ENCODE measurements at places on chromosomes 13 and 19.

DNA sequence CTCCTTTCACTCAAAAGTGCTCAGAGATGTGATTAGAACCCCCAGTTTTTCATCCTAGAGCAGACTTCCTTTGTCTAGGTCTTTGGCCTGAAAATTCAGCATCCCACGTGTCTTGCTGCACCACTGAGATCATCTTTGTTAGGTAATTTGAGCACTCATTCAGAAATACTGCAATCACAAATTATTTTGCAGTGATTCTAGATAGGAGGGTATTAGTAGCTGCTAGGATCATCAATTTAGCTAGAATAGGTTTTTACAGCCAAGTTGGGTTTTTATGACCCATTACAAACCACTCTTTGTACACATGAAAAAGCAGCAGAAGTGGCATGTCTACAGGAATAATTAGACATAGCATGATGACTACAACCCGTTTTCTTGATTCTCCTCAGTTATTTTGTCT, 219.6 kb downstream of the GPC6 start:
- no peak for DNase-seq

DNA sequence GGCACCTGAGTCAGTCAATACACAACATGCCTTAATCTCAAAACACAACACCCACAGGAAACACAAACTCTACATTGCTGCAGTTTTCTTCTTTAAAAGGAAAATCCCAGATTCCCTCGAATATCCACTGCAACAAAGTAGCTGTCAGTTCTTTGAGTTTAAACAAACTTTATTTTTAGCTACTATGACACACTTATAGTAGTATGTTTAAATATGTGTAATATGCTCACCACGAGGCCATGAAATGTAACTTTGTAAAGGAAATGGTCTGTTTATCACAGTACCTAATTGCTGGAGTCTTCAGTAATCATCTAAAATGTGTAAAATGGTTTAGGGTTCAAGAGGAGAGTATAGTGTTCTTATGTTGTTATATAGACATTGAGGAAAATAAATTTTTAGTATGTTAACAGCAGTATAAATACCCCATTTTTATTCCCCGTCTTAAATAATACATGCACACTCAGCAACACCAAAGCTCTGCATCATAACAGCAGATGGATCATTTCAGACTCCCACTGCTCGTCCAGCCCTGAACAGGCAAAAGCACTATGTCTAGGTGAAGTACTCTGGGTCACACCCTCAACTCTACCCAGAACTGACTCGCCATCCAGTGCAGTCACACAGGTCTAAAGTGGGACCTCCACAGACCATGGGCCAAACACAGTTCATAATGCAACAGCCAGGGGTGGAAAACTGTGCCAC, 20.6 kb downstream of the TUBGCP3 start:
- no peak for DNase-seq

DNA sequence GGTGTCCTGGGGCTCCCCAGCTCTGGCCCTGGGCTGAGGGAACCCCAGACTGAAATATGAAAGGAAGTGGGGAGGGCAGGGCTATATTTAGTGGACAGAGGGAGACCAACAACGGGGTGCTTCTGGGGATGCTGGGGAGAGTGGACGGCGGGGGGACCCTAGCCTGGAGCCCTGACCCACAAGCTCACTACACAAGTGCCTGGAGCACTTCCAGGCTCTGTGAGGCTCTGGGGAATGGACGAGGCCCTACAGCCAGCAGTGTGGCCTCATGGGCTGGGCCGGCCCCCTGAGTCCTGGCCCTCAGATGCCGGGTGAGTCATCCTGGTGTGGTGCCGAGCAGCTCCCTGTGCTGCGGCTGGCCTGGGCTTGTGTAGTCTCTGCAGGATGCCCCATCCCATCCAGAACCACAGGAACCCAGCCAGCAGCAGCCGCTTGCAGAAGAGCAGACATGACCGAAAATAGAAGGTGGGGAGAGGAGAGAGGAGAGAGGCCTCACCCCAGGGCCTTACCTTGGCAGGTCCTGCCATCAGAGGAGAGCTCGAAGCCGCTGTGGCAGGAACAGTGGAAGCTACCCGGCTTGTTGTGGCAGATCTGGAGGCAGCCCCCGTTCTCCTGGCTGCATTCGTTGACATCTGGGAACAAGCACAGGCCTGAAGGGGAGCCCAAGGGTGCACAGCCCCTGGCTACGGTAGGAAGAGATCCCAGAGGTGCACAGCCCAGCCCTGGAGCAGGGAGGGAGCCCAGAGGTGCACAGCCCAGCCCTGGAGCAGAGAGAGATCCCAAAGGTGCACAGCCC, 26.1 kb downstream of the GAS6 start:
- peak; percentile 93 for DNase-seq

DNA sequence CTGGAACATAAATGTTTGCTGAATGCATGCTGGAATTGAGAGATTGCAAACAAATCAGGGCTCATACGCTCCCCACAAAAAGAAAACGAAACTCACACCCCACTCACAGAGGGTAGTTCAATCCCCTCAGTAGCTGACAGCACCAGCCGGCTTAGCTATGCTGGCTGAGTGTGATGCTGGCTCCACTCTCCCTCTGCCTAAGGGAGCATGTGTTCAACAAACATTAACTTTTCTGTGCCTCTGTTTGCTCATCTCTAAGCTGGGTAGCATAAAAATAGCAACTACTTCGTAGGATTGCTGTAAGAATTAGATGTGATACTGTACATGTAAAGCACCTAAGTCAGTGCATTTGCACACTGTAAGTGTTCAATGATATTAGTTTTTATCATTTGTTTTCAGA, 282.6 kb downstream of the FOXO1 start:
- DNase-seq, result no peak

- DNase-seq, result no peak
Measured at GRCh38 chr19:768424-768823, 17.5 kb downstream of the MISP start.

DNA sequence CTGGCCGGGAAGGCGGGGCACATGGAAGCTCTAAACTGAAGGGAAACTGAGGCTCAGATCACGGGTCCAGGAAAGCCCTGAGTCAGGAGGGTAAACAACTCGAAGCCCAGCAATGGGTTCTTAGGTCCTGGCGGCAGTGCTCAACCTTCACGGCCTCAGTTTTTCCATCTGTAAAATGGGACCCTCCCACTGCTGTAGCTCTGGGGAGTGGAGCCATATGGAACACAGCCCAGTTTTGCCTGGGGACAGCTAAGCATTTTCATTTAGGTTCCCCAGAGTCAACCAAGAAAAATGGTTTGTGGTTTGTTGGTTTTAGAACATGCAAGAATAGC, 30.4 kb downstream of the CEBPG start:
- no peak for DNase-seq

GRCh38 chr13:48491423-48492095, 41.3 kb downstream of the RCBTB2 start:
- no peak for DNase-seq

DNA sequence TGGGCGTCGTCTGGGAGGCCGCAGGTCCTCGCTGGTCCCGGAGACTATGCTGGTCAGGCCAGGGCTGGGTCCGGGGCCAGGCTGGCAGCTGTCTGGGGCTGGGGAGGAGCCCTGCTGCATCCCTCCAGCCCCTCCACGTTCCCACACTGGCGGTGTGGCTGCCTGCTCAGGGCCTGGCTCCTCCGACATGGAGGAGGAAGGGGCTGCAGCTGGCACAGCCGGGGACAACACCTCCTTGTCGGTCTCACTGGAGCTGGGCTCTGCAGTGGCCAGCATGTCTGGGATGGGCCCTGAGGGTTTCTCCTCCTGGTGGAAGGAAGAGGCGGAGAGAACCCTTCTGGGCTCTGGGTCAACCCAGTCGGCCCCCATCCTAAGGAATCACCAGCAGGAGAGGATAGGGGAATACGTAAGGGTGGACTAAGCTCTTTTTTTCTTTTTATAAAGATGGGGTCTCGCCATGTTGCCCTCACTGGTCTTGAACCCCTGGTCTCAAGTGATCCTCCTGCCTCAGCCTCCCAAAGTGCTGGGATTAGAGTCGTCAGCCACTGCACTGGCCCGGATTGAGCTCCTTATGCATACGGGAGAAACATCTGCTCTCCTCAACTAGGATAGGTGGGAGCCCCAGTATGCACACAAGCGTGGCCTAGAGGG, 806 bp downstream of the ZNF414 start:
- DNase-seq, result no peak

DNA sequence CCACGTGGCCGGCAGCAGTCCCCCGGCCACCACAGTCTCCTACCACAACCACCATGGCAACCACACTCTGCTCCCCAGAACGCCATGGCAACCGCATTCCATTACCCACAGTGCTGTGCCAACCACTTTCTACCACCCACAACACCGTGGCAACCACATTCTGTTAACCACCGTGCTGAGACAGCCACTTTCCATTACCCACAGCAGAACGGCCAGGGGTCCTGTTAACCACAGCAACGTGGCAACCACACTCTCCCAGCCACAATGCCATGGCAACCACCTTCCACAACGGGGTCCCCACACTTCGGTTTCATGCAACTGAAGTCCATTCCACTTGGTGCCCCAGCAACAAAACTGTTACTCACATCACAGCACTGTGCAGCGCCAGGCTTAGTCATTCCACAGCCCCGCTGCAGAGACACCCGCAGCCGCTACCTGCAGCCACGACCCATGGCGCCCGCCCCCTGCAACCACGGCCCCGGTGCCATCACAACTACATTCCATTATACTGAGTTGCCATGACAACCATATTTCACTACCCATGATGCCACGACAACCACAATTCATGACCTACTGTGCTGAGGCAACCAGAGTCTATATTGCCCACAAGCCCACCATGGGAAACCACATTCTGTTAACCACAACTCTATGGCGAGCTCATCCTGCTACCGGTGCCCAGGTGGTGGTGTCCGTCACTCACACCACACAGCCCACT, 10.0 kb downstream of the DPF1 start:
- DNase-seq, result no peak

GRCh38 chr19:47595944-47596343, 13.0 kb upstream of the BICRA start:
- DNase-seq, result no peak

DNA sequence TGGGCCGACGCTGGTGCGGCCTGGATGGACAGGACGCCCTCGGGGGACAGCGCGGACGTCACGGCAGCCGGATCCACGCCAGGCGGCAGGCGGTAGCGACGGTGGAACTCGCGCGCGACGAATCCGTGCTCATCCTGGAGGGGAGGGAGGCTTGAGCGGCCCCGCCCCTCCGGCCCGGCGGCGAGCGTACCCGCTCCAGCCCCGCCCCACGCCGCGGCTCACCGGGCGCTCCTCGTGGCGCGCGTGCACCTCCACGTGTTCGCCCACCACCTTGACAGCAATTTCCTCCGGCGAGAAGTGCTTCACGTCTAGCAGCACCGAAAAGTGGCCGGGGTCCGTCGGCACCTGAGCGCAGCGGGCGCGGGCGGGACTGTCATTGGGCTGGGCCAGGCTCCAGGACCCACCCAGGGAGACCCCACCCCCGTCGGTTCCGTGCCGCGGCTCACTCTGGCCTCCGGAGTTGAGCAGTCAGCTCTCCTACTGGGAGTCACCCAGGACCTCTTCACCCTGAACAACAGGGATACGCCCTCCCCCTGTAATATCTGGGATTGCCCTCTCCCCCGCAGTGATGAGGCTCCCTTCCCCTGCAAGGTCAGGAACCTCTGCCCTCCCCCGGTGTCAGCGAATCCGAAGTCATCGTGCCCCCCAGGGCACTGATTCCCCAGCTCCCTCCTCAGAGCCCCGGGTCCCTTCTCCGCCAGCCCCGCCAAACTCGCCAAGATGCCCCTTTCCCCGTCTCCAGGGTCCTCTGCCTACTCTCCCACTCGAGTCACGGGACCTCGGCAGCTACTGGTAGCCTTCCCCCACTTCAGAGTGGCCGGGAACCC, 1.1 kb downstream of the HSPB6 start:
- DNase-seq, result no peak

DNA sequence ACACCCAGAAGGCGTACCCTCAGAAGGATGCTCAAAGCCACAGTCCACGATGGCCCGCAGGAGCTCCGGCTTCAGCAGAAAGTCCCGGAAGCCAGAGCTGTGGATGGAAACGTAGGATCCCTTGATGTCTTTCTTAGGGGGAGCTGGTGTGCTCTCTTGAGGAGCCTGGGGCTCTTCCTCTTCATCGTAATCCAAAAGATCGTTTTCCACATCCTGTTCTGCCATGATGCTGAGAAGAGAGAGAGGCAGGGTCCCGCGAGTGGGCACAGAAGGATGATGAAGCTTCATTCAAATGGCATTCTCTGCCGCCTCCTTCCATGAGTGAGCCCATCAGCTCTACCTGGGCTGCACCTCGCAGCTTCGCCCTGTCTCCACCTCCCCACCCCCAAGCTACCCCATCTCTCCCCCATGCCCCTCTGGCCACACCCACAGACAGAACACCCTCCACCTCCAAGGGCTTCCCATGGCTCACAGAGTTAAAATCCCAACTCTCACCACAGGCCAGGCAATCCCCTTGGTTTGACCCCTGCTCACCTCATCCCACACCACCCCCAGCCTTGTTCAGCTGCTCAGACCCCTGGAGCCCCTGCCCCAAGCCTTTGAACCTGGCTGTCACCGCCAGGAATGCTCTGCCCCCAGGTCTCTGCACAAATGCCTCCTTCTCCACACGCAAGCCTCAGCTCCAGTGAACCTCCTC, 6.0 kb downstream of the DDX39A start:
- DNase-seq, result no peak

DNA sequence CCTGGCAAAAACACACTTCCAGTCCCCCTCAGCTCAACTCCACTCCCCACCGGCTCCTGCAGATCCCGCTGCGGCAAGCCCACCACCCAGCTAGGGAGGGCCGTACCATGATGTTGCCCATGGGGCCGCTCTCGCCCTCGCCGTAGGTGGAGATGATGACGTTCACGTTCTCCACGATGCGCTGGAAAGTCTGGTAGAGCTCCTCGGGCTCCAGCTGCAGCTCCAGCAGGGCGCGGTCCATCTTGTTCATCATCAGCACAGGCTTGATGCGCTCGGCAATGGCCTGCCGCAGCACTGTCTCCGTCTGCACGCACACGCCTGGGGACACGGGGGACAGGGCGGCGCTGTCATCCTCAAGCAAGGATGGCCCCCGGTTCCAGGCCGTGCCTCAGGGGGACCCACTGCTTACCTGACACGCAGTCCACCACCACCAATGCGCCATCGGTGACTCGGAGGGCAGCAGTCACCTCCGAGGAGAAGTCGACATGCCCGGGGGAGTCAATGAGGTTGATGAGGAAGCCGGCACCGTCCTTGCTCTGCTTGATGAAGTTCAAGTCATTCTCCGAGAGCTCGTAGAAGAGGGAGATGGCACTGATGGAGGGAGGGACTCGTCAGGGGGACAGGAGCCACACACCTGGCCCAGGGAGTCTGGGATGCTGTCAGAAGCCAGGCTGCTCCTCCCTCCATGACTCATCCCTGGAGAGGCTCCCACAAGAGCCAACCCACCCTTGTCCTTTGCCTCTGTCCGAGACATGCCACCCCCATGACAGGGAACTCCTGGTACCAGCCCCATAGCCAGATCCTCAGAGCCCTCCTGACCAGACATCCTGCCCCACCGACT, 2.3 kb downstream of the EEF2 start:
- DNase-seq, result no peak

- DNase-seq, result no peak
Measured at GRCh38 chr13:93066187-93066586, 160.4 kb upstream of the GPC6 start.

DNA sequence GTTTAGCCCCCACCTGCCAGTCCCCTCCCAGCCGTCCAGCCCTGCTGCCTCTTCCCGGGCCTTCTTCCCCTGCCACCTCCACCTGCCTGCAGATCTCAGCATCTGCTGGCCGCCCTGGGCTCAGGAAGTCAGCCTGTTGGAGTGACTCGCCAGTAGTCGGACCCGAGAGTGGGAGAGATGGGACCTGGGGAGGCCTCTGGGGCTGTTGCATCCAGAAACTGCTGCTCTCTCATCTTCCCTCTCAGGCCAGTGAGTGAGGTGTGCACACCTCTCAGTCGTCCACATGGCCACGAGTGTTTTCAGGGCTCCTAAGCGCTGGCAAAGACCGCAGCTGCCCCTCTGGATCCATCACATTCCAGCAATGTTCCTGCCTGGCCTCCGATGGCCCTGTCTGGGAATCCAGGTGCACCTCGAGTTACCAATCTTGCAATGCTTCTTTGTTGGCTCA, 151.8 kb upstream of the SOX1 start:
- no peak for DNase-seq

Data from thoracic aorta (tissue), 2 donors.